ENCODE measurements at places on chromosomes 3 and 15.
A peak's percentile ranks its signal among the peaks of the same experiment; 100 is the strongest.

GRCh38 chr15:84734794-84735479 is 13.5 kb upstream of the ZNF592 start:
- peak; percentile 94 for DNase-seq

- no peak for DNase-seq
Measured at GRCh38 chr15:98980899-98981228, 26.7 kb downstream of the PGPEP1L start.

- DNase-seq: no peak
Measured at GRCh38 chr15:22813844-22814243, 24.6 kb upstream of the NIPA2 start.

GRCh38 chr3:20038699-20039465 is 1.4 kb upstream of the KAT2B start:
- peak; percentile 11 for DNase-seq

- no peak for DNase-seq
Measured at GRCh38 chr3:16456784-16457415, 56.6 kb downstream of the RFTN1 start.

GRCh38 chr15:72237029-72237852 is 6.3 kb upstream of the PKM start:
- peak; percentile 93 for DNase-seq

GRCh38 chr3:120429921-120430361 is 20.9 kb downstream of the FSTL1 start:
- no peak for DNase-seq

DNA sequence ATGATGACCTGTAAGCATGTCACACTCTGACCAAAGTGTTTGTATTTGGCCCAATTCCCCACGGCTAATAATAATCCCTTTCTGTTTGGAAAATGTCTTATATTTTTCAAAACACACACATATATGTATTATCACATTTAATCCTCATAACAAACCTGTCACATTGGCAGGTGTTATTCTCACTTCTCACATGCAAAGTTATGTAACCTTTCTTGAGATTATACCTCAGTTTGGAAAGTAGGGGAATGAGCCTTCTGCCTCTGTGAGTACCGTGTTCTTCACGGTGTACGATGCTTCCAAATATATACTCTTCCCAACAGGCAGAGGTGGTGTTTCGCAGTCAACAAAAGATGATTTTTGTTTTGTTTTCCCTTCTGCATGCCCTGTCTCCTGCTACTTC is 205.6 kb downstream of the TP63 start:
- DNase-seq: no peak

DNA sequence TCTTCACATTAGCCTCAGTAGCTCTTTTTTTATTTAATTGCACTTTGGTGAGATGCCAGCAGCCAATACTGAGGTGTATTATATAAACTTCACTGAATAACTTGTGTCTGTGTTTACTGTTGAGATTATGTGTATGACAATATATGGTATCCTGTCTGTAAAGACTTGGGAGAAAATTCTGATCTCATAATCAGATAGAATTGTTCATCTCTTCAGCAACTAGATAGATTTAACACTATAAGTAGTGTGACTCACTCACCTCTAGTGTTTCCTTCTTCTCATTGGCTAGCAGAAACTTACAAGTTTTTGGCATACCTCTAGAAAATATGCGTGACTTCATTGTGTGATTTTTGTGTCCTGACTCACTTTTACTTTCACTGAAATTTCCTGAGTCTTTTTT is 67.6 kb upstream of the TGFBR2 start:
- no peak for DNase-seq

- no peak for DNase-seq
Measured at GRCh38 chr3:78569804-78570203, 1198.0 kb downstream of the ROBO1 start.

- DNase-seq: no peak
Measured at GRCh38 chr3:64297563-64297962, 72.3 kb upstream of the PRICKLE2 start.

DNA sequence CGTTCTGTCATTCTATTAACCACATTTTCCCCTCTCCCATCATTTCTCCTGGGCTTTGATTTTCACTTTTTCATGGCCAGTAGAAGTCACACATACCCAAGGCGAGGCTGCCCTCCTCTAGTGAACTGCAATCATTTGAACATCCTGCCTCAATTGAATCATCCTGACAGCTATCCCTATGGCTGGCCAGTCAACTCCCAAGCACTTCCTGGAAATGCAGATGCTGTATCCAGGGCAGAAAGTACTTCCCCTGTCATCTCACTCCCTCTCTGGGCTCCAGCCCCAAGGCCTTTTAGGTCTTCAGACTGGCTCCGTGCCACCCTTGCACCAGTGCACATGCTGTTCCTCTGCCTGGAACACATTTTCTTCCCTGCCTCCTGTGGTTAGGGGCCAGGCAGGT is 738.3 kb upstream of the CFAP20DC start:
- no peak for DNase-seq

- no peak for DNase-seq
Measured at GRCh38 chr3:41297750-41298149, 98.4 kb downstream of the CTNNB1 start.

- DNase-seq: no peak
Measured at GRCh38 chr3:72255791-72256559, 471.0 kb upstream of the PROK2 start.

DNA sequence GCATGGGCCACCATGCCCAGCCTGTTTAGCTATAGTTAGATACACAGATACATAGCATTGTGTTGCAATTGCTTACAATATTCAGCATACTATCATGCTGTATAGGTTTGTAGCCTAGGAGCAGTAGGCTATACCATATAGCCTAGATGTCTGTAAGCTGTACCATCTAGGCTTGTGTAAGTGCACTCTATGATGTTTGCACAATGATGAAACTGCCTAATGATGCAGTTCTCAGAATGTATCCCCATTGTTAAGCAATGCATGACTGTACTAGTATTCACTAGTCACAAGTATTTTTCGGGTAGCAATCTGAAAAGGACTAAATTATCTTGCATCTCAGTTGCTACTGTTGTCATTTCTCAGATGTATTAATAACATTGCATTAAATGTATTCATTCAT is 16.0 kb downstream of the PIGB start:
- peak; percentile 17 for DNase-seq

DNA sequence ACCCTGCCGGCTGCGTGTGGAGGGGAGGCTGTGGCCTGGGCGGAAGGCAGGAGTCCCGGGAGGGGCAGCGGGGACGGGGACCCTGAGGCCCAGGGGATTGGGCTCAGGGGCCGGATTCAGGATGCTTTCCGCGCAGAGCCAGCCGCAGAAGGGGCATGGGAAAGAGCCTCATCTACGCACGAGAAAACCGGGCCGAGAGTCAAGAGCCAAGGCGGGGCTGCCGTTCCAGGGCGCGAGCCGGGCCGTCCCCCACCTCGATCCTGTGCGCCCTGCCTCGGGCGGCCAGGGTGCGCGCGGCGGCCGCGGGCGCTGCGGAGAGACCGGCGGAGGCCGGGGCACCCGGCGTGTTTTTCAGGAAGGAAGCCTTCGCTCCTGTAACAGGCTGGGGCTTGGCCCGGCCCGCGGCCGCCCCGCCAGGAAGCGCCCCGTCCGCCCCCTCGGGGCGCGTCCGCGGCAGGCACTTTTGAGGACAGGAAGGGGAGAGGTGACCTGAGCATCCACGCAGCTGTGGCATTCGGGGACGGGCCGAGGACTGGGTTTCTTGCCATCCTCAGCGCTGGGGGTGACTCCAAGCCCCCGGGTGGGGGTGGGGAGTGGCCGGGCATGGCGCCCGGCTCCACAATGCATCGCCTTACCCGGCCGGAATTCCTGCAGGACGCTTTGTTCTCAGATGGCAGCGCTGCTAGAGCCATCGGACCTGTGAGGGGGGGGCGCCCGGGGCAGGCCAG is 62.3 kb upstream of the GATA2 start:
- no peak for DNase-seq

GRCh38 chr15:78561490-78561889 is 3.8 kb upstream of the CHRNA5 start:
- no peak for DNase-seq

DNA sequence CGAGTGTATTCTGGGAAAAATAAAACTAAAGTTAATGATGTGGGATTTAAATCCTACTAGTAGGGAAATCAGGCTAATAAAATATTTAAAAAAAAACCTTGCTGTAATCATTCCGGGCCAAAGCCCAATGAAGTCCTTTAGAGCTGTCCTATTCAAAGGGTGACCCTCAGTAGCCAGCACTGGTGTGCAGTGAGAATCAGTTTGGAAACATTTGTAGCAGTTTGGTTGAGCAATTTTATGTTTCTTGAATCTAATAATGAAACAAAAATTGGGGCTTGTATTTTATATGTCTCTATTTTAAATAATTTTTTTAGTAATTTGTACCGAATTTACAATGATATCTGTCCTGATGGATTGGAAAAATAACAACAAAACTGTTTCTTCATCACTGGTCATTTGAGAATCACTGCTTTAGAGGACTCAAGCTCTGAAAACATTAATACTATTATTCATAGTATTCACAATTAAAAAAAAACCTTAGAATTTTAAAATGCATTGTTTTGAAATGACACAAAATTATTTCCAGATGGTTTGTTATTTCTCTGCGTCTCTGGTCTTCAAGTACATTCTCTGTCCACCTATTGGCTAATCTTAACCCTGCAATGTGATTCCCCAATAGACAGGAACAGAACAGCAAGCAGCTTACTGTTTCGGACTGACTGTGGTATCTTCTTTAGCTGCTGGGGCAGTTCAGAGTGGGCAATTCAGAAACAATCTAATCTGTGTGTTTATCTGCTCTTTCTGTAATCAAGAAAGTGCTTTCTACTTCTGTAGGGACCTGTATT is 71.2 kb downstream of the OTOL1 start:
- DNase-seq: no peak

GRCh38 chr3:16200411-16200810 is 25.9 kb downstream of the GALNT15 start:
- DNase-seq: no peak

GRCh38 chr3:16994854-16995525 is 110.2 kb downstream of the PLCL2 start:
- no peak for DNase-seq

- DNase-seq: no peak
Measured at GRCh38 chr3:106261915-106262683, 393.3 kb upstream of the CBLB start.

DNA sequence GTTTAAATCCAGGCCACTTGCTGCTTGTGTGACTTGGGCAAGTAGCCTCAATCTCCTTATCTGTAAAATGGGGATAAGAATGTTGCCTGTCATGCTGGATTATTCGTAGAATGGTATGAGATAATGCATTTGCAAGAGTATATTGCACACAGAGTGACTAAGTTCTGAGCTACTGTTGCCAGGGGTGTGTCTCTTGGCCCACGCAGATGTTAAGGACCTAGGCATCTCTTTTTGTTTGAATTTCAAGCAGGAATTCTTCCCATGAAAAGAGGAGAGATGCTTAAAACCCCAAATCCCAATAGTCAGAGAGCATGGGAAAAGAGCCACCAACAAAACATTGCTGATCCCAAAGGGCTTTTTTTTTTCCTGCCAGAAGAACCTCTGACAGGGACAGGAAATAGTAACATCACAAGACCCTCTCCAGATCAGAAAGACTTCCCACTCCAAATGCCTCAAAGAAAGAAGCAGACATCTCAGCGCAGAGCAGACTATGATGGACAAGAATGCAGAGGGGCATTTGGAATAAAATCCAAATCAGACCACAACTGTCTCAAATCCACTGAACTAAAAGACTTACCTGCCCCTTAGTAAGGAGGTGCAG is 90.5 kb downstream of the MRPL46 start:
- no peak for DNase-seq

- DNase-seq: no peak
Measured at GRCh38 chr3:11391174-11391879, 119.1 kb downstream of the ATG7 start.

- DNase-seq: no peak
Measured at GRCh38 chr3:171347301-171348039, 112.7 kb downstream of the TNIK start.

GRCh38 chr15:40323953-40324937 is 753 bp downstream of the INAFM2 start:
- DNase-seq: no peak

DNA sequence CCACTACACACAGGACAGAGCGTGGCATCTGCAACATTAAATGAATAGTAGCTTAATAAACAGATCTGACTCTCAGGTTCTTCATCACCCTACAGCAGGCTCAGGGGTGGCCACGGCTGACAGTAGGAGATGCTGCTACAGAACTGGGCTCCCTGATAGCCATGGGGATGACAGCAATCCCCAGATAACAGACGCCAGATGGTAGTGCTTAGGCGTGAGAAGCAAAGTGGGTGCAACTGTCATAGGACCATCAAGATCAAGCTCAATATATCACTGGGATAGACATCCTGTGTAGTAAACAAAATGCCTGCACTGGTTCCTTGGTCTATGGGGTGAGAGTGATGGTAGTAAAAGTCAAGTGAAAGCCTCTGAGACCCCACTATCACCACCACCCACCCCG is 2.6 kb upstream of the TPRA1 start:
- no peak for DNase-seq

DNA sequence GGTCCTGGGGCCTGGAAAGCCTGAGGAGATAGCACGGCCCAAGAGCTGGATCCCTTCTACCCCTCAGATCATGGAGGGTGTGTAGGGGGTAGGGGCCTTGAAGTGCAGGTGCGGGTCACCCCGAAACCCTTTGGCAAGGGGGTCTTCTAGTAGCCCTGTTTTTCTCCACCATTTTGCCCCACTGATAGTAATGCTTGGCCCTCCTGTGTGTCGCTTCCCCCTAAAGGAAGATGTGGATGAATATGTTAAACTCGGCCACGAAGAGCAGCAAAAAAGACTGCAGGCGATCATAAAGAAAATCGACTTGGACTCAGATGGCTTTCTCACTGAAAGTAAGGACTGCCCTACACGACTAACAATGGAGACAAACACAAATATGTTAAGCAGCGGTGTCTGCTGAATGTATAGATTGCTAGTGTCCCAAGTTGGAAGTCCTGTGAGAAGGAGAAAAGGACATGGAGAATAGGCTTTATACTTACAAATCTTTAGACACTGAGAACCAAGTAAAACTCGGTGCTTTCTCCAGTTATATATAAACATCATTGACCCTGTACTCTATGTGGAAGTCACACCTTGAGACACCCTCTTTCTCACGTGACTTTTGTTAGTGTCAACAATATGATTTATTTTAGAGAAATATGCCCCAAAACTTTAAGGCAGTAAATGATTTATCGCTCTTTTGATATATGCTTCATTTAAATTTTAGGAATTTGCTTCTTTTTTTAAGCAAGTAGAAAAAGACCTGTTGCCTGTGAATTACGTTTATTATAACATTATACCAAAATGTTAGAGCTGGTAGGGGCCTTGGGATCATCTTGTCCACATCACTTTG is 802 bp downstream of the RCN2 start:
- DNase-seq: no peak

GRCh38 chr3:97954228-97954827 is 17.9 kb downstream of the RIOX2 start:
- DNase-seq: no peak

- no peak for DNase-seq
Measured at GRCh38 chr3:182693723-182694122, 99.6 kb upstream of the ATP11B start.

DNA sequence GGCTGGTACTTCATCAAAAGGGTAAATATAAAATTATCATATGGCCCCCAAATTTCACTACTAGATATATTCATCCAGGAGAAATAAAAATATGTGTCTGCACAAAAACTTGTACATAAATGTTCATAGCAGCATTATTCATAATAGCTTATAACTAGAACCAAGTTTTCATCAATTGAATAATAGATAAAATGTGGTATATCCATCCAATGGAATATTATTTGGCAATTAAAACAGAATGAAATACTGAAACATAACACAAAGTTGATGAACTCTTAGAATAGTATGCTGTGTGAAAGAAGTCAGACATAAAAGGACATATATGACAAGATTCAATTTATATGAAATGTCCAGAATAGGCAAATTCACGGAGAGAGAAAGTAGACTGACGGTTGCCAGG is 389.3 kb upstream of the ADAMTS9 start:
- DNase-seq: no peak
